Anterior cingulate cortex (tissue), 58 donors: ENCODE measurements at places on chromosomes 16 and 17.
A peak's percentile ranks its signal among the peaks of the same experiment; 100 is the strongest.

DNA sequence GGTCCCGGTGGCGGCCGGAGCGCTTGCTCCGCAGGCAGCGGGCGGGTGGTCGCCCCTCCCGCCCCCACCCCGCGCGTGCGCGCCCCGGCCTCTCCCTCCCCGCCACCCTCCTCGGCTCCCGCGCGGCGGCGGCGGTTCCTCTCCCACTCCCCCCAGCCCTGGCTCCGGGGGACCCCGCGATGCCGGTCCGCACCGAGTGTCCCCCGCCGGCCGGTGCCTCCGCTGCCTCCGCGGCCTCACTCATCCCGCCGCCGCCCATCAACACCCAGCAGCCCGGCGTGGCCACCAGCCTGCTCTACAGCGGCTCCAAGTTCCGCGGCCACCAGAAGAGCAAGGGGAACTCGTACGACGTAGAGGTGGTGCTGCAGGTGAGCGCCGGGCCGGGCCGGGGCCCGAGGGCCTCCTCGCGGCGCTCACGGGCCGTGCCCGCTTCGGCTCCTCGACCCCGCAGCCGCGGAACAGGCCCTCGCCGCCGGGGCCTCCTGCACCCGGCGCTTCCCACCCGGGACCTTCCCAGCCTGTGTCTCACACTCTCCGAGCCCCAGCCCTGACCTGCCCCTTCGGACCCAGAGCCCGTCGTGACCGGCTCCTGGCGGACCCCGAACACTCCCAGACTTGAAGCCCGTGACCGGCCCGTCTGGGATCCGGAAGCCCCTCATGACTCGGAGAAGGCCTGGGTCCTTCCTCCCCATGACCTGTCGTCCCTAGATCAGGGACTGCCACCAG, 490 bp downstream of the GID4 start:
- no peak for DNase-seq

- DNase-seq, result no peak
Observed at GRCh38 chr17:72488555-72489271, 367.9 kb downstream of the SOX9 start.

- DNase-seq, result no peak
Observed at GRCh38 chr17:67526700-67527099, 149.6 kb downstream of the PITPNC1 start.

DNA sequence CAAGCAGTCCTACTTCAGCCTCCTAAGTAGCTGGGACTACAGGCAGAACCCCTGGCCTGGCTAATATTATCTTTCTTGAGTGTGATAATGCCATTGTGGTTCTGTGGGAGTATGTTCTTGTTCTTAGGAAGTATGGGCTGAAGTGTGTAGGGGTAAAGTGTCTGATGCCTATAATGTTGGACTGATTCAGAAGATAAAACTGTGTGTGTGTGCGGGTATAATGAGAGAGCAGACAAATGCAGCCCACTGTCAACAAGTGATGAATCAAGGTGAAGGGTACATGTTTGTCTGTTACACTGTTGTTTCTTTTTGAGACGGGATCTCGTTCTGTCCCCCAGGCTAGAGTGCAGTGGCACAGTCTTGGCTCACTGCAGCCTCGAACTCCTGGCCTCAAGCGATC, 127.5 kb downstream of the CLEC16A start:
- DNase-seq, result no peak

GRCh38 chr17:10276436-10276835, 78.0 kb upstream of the GAS7 start:
- DNase-seq, result no peak

- no peak for DNase-seq
Observed at GRCh38 chr16:58018803-58019202, 6.8 kb upstream of the MMP15 start.

GRCh38 chr17:77924757-77925336, 33.7 kb upstream of the TNRC6C start:
- DNase-seq, result peak; percentile 21

GRCh38 chr17:8843344-8843743, 24.1 kb downstream of the PIK3R6 start:
- DNase-seq, result no peak
